Fibroblast of the conjunctiva (primary cell): ENCODE measurements at places on chromosomes 1 and 21.
A peak's percentile ranks its signal among the peaks of the same experiment; 100 is the strongest.

DNA sequence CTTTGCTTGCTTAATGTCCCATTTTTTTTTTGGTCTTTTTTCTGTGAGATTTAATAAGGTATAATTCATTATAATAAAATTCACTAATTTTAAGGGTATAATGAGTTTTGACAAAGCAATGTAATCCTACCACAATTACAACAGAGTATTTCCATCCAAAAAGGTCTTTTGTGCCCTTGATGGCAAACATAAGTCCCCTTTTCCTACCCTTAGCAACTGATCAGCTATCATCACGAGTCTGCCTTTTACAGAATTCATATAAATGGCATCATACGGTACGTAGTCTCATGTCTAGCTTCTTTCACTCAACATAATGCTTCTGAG lies 7.5 kb downstream of the SDHB start:
- no peak for DNase-seq

- peak; percentile 41 for DNase-seq
These were observed 246.2 kb downstream of the NPHP4 start for GRCh38 chr1:5745800-5746610.

- DNase-seq, result no peak
These were observed 10.5 kb upstream of the LELP1 start for GRCh38 chr1:153192697-153193096.

- no peak for DNase-seq
These were observed 38.7 kb downstream of the AZIN2 start for GRCh38 chr1:33119532-33120217.

GRCh38 chr1:213329406-213330008 lies 278.5 kb downstream of the RPS6KC1 start:
- DNase-seq, result no peak

DNA sequence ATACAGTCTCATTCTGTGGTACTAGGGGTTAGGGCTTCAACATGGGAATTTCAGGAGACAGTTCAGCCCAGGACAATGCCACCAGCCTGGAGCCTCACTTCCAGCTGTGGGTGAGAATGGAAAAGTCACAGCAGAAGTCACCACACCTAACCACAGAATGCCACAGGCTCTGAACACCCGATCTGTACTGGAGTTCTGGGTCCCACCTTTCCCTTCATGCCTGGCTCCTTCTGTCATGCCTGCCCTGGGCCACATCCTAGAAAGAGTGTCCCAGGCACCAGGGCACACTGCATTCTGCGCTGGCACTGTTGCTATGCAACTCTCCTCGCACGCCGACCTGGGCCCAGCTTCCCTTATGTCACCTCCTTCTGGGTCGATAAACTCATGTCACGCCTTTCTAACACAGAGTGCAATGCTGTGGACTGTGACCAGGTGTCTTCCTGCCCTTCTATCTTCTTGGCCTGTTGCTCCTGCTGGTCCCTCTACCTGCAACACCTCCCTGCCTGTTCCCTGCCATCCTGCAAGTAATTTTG lies 21.2 kb downstream of the RCSD1 start:
- DNase-seq, result no peak

- no peak for DNase-seq
These were observed 8.9 kb downstream of the RALGPS2 start for GRCh38 chr1:178733972-178734371.

GRCh38 chr1:176866011-176866714 lies 298.3 kb downstream of the ASTN1 start:
- DNase-seq, result no peak

DNA sequence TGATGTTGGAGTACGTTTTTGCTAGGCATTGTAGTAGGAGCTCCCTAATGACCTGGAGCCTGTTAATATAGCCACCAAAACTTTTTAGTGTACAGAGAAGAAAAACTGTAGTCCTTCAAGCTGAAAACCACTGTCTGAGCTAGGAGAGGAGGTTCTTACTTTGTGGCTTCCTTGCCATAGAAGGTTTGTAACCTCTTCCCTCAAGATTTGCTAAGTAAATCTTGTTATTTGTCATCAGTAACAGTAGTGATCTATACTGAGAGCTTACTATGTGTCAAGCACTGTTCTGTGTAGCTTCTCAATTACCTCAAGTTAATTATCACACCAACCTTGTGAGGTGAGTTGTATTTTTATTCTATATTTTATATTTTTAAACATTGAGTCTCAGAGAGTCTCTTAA lies 21.2 kb upstream of the LRRC8C start:
- DNase-seq, result no peak

- DNase-seq, result no peak
These were observed 848 bp downstream of the CTTNBP2NL start for GRCh38 chr1:112396653-112397471.

DNA sequence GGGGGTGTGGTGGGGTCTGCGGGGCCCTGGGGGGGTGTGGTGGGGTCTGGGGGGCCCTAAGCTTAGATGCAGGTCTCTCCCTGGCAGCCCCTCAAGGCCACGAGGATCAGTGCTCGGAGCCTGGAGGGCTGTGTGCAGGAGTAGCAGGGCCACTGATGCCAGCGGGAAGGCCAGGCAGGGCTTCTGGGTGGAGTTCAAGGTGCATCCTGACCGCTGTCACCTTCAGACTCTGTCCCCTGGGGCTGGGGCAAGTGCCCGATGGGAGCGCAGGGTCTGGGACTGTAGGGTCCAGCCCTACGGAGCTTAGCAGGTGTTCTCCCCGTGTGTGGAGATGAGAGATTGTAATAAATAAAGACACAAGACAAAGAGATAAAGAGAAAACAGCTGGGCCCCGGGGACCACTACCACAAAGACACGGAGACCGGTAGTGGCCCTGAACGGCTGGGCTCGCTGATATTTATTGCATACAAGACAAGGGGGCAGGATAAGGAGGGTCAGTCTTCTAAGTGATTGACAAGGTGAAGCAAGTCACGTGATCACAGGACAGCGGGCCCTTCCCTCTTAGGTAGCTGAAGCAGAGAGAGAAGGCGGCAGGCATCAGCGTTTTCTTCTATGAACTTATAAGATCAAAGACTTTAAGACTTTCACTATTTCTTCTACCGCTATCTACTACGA lies 8.7 kb downstream of the RNF223 start:
- DNase-seq, result no peak

DNA sequence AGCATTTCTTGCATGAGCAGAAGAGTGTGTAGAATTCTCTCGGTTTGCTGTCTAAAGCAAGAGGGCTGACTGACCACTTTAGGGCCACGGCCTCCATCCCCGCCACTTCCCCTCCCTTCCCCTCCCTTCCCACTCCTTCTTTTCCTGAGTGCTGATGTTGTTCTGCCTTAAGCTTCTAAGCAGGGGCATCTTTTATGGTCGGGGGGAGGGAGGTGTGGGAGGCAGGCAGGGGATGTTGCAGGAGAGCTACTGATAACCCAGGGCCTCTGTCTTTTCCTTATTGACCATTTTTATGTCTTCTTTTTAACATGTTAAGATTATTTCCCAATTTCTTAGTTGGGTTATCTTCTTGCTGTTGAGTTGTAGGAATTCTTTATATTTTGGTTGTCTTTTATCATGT lies 15.1 kb downstream of the USP25 start:
- DNase-seq, result no peak

GRCh38 chr1:44652445-44653106 lies 21.7 kb downstream of the TMEM53 start:
- DNase-seq, result peak; percentile 34

DNA sequence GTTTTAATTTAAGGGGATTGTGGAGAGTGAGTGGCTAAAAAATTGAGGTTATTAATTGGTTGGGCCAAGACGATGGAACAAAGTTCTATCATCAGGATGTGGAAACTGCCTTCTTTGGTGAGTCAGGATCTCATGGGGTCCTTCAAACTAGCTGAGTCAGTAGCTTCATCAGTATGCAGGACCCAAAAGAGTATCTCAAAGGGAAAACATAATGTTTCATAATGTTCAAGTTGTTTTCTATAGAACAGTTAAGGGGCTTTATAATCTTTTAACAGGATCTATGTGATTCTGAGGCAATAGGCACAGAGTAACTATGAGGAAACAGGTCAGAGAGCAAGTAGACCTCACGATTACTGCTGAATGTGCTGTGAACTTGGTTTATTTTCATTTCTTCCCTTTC lies 3.2 kb upstream of the OLFML2B start:
- DNase-seq, result peak; percentile 35

DNA sequence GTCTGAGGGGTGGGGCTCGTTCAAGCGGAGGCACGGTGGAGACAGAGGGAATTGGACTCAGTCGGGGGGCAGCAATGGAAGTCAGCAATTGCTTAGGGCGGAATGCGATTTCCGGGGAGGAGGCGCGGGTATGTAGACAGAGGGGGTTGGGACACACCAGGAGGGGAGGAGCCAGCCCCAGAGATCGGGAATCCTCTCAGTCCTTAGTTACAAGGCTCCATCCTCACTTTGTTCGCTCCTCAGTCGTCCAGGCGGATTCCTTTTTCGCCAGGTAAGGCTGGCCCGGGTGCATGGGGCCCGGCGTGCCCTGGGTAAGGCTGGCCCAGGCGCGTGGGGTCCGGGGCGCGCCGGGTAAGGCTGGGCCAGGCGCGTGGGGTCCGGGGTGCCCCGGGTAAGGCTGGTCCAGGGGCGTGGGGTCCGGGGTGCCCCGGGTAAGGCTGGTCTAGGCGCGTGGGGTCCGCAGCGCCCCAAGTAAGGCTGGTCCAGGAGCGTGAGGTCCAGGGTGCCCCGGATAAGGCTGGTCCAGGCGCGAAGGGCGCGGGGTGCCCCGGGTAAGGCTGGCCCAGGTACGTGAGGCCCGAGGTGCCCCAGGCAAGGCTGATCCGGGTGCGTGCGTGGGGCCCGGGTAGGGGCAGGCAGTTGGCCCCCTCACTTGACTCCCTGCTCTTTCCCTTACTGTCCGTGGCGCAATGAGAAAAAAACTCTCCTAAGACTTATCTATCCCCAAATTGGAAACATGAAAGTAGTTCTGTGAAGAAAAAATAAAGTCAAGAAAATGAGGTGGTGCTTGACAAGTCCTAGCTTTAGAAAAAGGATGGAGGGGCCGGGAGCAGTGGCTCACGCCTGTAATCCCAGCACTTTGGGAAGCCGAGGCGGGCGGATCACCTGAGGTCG lies at the start of gene L1TD1:
L1TD1 (plus strand) TSS at position 199 of the 894 bp plus-strand sequence. CDS start 11,780 bp downstream, outside the sequence.
- no peak for DNase-seq

DNA sequence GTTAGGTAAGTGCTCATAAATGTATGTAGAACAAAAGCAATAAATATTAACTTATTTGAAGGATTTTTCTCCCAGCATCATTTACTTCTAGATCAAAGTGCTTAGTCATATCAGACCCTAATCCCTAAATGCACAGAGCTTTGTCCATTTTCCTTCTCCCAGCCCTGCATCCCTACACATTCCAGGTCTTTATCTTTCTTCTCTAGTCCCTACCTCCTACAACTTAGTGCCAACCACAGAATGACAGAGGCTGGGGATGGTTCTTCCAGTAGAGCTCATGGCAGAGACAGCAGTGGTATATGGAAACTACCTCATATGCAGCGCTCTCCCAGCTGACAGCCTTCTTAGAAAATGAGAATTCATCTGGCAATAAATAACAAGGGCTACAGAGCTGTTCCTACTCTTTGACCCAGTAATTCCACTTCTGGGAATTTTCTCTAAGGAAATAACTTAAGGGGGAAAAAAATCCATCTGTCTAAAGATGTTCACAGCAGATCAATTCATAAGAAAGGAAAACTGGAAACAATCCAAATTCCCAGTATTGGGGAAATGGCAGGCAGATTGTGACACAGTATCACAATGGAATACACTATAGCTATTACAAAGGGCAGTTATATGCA lies 62.9 kb upstream of the ROR1 start:
- no peak for DNase-seq

GRCh38 chr21:25822981-25823380 lies 88.2 kb downstream of the GABPA start:
- DNase-seq, result no peak

DNA sequence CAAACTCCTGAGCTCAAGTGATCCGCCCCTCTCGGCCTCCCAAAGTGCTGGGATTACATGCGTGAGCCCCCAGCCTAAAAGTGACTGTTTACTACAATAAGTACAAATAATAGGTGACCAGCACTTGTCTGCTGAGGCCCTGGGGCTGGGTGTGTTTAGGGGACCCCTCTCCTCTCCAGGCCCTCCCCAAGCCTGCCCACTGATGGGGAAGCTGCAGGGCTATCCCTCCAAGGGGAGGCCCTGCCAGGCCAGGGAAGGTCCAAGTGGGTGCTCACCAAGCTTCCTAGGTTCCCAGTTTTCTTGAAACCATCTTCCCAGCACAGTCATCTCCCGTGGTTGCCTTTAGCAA lies 60.7 kb downstream of the H3-3A start:
- DNase-seq, result no peak

GRCh38 chr1:17308593-17308992 lies 596 bp downstream of the PADI4 start:
- DNase-seq, result no peak

DNA sequence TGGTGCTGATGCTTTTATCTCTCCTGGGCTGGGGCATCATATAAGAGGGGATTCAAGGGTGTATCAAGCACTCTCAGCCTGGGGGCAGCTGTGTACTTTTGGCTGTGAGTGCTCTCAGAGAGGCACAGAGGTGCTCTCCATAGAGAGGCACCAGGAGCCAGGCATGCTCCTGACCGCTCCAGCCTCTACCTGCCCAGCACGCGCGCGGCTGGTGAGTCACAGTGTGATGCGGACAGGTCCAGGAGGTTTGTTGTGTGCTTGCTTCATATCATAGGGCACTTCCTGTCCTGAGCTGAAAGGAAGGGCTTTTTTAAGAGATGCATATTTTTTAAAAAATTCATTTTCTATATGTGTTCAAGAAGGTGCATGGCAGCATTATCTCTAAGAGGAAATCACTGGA lies 93.6 kb upstream of the BCAR3 start:
- DNase-seq, result no peak
